ENCODE measurements at places on chromosomes 13 and 19.

GRCh38 chr13:49315036-49315565 lies 67.4 kb downstream of the CDADC1 start:
- no peak for DNase-seq

DNA sequence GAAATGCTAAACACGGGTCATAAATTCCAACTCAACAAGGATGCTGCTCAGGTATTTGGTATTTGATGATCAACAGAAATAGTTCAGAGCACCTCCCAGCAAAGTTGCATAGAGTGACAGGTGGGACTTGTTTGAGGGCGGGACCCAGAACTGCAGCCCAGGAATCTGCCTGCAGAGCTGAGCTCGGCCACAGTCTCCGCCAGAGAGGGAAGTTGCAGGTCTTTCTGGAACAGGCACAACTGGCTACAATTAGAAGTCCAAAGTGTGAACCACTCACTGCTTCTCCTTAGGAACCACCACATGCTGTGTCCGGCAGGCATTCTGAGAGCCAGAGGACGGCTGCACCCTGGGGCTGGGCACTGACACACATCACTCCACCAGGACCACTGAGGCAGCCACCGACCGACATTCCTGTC lies 1.1 kb downstream of the SLC15A1 start:
- no peak for DNase-seq

GRCh38 chr13:31955741-31956140 lies 75.8 kb upstream of the FRY start:
- no peak for DNase-seq

- no peak for DNase-seq
Observed at GRCh38 chr13:91592056-91593014, 193.9 kb downstream of the GPC5 start.

DNA sequence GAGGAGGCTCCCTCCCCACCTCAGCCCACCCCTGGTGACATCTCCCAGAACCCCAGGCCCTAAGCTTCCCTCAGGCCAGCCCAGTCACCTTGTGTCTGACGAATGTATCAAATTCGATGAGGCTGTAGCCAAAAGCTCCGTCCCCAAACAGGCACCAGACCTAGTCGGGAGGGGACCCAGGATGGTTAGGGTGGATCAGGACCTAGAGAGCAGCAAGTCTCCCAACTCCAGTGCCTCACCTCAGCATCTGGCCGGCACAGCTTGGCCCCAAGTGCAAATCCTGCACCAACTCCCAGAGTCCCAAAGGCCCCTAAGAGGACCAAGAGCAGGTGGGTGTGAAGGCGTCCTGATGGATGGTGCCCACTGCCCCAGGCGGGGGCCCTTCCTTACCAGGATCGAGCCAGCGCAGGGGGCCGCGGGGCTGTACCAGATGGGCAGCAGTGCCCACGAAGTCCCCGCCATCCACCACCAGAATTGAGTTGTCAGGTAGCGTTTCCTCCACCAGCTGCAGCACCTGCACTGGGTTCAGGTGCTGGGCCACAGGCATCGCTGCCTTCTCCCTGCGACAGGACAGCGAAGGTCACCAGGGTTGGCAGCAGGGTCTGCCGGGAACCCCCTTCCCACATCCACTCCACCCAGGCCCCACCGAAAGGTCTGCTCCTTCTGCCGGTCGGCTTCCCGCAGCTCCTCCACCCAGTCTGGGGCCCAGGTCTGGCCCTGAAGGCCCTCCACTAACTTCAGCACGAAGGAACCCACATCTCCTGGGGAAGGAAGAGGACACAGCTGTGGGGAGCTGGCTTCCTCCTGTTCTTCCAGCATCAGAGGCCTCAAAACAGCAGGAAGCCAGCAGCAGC lies 8.8 kb downstream of the SYDE1 start:
- DNase-seq = no peak
